ENCODE measurements at places on chromosomes 3 and 15.
A peak's percentile ranks its signal among the peaks of the same experiment; 100 is the strongest.

GRCh38 chr15:45869034-45869668, 234.3 kb downstream of the SQOR start:
- no peak for DNase-seq

DNA sequence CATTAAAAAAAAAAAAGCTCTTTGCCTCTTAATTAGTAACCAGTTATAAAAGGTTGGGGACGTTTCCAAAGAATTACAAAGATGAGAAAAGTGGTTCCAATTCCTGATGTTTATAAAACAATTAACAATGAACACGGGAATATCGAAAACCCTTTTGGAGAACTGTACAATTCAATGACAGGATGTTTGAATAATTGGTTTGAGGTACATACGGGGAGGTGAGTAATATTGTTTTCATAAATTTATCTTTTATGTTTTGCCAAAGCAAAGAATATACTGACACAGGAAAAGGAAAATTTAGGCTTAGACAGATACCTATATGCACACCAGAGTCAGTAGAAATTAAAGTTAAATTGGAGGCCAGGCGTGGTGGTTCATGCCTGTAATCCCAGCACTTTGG, 94.6 kb upstream of the LMOD3 start:
- no peak for DNase-seq

DNA sequence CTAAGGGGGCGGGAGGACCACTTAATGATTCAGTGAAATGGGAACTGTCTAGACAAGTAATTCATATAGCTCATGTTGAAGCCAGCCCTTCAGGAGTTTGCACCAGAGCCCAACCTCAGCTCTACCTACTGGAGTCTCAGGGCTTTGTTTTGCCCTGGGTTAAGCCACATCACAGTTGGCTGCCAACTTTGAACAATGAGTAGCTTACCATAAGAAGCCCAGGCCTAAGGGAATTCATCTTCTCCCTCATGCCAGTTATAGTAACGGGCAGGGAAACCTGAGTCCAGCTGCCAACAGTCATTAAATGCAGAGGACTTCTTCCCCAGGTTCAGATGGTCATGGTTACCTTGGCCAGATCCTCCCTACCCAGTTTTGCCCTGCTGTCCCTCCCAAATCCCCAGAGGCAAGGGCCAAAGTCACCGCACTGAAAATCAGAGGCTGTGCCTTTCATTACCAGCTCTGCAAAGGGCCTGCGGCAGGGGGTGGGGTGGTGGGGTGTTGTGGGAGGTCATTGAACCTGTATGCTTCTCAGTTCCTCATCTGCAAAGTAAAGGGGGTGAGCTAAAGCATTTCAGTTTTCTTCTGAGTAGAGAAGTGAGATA, 302.2 kb upstream of the NR2E3 start:
- peak; percentile 83 for DNase-seq

GRCh38 chr3:177211503-177212277, 14.4 kb upstream of the TBL1XR1 start:
- DNase-seq = peak; percentile 87

GRCh38 chr15:68517285-68517761, 61.5 kb upstream of the CORO2B start:
- DNase-seq = no peak

GRCh38 chr3:53776494-53777101, 69.6 kb downstream of the CHDH start:
- peak; percentile 69 for DNase-seq

- DNase-seq = no peak
Measured at GRCh38 chr3:17143893-17144664, 259.3 kb downstream of the PLCL2 start.

- no peak for DNase-seq
Measured at GRCh38 chr15:45371546-45371945, 6.8 kb downstream of the GATM start.

GRCh38 chr3:365268-365667, 168.7 kb downstream of the CHL1 start:
- DNase-seq = no peak

DNA sequence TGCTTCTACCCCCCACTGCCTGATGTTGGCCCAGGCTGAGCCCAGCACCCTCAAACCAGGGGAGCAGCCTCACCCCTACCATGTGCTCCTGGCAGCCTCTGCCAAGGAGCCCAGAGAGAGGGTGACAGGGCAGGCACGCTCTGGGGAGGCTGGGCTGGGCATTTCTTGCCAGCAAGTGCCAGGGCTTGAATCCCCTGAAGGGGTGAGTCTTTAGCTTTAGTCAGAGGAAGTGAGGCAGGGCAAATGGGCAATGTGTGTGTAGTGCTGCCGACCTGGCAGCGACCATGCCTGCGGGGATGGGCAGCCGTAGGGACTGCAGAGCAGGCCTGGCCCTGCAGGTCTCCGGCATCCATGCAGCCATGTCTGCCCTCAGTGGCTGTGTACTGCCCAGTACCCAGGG, 18.1 kb downstream of the DUSP7 start:
- DNase-seq = peak; percentile 82

DNA sequence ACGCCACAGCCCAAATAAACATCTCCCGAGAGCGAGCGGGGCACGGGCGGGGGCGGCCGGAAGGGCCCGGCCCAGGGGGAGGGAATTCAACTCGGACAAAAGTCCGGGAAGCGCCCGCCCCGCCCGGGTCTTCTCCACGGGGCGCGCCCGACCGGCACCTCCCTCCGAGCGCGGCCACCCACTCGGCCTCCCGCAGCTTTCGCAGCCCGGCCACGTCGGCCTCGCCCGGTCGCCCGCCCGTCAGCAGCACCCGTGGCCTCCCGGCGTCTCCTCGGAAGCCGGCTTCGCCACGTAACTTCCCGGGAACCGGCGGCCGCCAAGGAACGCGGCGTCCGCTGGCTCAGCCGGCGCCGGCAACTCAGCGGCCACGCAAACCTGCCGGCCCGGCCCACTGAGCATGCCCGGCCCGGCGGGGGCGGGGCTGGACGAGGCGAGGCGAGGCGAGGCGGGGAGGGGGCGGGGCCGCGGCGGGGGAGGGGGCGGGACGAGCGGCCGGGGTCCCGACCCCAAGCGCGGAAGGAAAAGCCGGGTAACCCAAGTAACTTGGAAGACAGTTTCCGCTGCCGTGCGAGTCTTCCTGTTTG, at the start of gene TJP1:
Gene TJP1, minus strand, starts transcription at position 369 of the 584 bp plus-strand sequence. CDS start 440 bp downstream, outside the sequence.
- DNase-seq = peak; percentile 44

- no peak for DNase-seq
Measured at GRCh38 chr3:9020426-9020825, 57.2 kb upstream of the RAD18 start.

- DNase-seq = no peak
Measured at GRCh38 chr3:195701042-195701915, 19.5 kb upstream of the MUC20 start.

DNA sequence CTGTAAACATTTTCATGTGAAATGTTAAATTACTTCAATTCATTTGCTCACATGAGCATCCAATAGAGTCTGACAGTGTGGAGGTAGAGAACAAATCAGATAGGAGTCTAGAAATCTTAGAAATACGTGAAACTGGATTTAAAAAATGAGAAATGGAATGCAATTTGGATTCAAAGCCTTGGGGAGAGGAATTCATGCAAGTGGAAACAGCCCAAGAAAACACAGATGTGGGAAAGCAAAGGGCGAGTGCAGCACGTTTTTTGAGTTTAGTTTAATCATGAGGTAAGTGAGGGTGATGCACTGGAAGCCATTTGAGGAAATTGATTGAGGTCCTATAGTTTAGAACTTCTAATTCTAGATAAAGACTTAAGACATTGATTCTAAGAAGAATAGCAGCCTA, 434.7 kb downstream of the C3orf38 start:
- no peak for DNase-seq

DNA sequence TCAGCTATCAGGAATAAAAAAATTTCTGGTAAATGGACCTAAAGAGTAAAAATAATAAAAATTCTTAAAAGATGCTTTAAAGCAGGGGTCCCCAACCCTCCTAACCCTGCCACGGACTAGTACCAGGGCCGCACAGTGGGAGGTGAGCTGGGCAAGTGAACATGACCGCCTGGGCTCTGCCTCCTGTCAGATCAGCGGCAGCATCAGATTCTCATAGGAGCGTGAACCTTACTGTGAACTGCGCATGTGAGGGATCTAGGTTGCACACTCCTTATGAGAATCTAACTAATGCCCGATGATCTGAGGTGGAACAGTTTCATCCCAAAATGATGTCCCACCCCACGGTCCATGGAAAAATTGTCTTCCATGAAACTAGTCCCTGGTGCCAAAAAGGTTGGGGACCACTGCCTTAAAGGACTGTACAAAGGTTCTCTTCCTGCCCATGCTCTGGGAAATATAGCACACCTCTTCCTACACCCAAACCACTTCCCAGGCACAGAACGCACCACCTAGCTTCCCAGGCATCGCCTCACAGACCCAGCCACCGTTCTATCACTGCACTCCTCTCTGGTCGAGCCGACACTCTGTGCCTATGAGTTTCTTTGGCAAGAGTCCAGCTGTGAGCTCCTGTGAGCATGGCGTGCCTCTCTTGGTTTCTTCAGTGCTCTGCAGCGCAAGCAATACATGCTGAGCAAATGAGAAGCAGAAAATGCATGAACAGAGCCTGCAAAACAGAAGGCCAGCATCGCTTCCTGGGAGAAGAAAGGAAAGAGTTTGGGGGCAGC, 104.9 kb downstream of the OCA2 start:
- DNase-seq = no peak

DNA sequence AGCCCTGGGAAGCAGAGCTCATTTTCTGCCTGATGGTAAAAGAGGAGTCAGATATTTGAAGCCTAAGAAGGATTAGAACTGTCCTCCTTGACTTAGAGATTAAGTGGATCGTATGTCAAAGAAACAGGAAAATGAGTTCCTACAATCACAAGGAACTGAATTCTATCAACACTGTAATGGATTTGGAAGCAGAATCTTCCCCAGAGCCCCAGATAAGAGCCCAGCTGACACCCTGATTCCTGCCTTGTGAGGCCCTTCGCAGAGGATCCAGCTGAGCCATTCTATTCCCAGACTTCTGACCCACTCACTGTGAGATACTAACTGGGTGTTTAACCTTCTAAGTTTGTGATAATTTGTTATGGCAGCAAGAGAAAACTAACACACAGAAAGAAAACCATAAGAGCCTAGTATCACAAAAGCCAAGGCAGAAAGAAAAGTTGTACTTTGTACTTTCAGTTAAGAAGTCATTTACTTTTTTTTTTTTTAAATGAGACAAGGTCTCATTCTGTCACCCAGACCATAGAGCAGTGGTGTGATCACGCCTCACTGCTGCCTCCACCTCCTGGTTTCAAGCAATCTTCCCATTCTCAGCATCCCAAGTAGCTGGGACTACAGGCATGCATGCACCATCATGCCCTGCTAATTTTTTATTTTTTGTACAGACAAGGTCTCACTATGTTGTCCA, 61.1 kb upstream of the ZBTB20 start:
- DNase-seq = no peak

DNA sequence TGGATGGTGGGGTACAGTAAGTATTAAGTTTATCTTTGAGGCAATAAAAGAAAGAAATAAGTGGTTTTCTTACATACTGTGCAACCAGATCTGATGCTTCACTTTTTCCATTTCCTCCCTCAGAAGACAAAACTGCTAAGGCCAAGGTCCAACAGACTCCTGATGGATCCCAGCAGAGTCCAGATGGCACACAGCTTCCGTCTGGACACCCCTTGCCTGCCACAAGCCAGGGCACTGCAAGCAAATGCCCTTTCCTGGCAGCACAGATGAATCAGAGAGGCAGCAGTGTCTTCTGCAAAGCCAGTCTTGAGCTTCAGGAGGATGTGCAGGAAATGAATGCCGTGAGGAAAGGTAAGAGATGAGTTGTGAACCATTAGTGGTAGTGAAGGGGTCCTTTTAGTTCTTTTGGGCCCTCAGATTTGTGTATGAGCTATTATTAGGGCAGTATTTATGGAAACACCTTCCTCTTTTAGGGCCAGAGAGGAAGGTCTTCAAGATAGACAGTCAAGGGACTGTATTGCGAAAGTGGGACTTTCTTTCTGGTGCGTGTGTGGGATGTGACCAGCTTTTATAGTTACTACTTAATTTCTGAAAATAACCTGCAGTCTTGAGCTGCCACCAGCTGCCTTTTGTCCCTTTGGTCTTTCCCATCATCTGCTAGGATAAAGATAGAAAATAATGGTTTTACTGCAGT, 4.6 kb downstream of the ALAS1 start:
- no peak for DNase-seq

GRCh38 chr3:129036222-129037092, 24.1 kb upstream of the GP9 start:
- no peak for DNase-seq

- peak; percentile 53 for DNase-seq
Measured at GRCh38 chr3:174162550-174162949, 696.6 kb upstream of the NAALADL2 start.

- DNase-seq = no peak
Measured at GRCh38 chr15:68972201-68973065, 42.1 kb upstream of the NOX5 start.

GRCh38 chr3:180615954-180616353, 14.0 kb downstream of the TTC14 start:
- DNase-seq = no peak

- DNase-seq = no peak
Measured at GRCh38 chr15:56913670-56914069, 4.8 kb upstream of the TCF12 start.

DNA sequence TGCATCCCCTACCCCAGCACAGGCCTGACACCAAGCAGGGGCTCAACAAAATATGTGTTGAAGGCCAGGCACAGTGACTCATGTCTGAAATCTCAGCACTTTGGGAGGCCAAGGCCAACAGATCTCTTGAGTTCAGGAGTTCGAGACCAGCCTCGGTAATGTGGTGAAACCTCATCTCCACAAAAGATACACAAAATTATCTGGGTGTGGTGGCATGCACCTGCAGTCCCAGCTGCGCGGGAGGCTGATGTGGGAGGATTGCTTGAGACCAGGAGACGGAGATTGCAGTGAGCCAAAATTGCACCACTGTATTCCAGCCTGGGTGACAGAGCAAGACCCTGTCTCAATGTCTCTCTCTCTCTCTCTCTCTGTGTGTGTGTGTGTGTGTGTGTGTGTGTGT, 30.7 kb upstream of the CYP11A1 start:
- DNase-seq = no peak

- DNase-seq = no peak
Measured at GRCh38 chr3:38054499-38055001, 15.5 kb downstream of the DLEC1 start.

- DNase-seq = no peak
Measured at GRCh38 chr3:114892131-114892879, 254.8 kb downstream of the ZBTB20 start.

DNA sequence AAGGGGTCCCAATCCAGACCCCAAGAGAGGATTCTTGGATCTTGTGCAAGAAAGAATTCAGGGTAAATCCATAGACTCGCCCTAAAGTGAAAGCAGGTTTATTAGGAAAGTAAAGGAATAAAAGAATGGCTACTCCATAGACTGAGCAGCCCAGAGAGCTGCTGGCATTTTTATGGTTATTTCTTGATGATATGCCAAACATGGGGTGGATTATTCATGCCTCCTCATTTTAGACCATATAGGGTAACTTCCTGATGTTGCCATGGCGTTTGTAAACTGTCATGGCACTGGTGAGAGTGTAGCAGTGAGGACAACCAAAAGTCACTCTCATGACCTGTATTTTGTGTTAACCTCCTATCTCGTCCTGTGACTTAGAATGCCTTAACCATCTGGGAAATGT, 142.2 kb downstream of the DOCK3 start:
- DNase-seq = no peak

- DNase-seq = no peak
Measured at GRCh38 chr3:107753976-107754375, 231.2 kb downstream of the BBX start.
